ENCODE measurements at places on chromosomes 7 and 10.

DNA sequence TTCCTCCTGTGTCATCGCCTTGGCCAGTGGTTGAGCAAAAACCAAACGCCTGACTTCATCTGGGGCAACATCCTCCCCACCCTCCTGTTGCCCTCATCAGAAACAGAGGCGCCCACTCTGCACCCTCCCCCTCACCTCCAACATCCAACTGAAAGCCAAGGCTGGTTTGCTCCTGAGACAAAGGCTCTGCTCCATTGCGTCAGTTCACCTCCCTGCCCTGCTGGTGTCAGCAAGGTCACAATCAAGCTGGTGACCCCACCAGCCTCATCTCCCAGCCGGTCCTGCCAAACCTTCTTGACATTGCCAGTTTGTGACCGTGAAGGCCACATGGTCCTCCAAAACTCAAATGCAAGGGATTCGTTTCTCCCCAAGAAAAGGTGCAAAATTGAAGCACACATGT lies 131.7 kb upstream of the ADAM12 start:
- H3K27me3 ChIP-seq: no peaks in the 10 kb centered on the region
- no peak for DNase-seq
- no peaks in the 10 kb centered on the region for H3K36me3 ChIP-seq
- H3K4me3 ChIP-seq: no peak overlapping the region

DNA sequence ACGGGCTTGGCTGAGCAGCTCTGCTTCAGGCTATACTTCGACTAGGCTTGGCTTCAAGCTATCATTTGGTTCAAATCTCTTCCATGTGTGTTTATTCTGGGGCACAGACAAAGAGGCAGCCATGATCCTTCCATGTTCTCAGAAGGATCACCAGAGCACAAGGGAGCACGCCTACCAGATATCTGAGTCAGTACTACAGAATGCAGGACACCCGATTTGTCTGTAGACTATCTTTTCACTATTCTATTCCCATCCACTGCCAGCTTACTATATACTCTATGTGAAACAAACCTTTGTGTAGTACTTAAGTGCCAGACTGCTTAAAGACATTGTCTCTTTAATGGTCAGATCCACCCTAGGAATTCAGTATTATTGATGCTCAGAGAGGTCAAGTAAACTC lies 35.1 kb downstream of the CH25H start:
- no peaks in the 10 kb centered on the region for H3K4me1 ChIP-seq
- no peaks in the 10 kb centered on the region for H3K27me3 ChIP-seq
- no peak overlapping the region for H3K27ac ChIP-seq
- no peak for DNase-seq

GRCh38 chr7:77548206-77548605 lies 11.1 kb downstream of the PTPN12 start:
- no peak overlapping the region for H3K4me3 ChIP-seq
- H3K4me1 ChIP-seq: peaks cover 76% of the 10 kb centered on the region
- DNase-seq: no peak
- H3K27me3 ChIP-seq: no peaks in the 10 kb centered on the region
- H3K36me3 ChIP-seq: no peaks in the 10 kb centered on the region

- peaks cover 85% of the 10 kb centered on the region for H3K36me3 ChIP-seq
- DNase-seq: no peak
- H3K27me3 ChIP-seq: no peaks in the 10 kb centered on the region
- no peaks in the 10 kb centered on the region for H3K4me1 ChIP-seq
Measured at GRCh38 chr7:6121141-6121540, 90.0 kb downstream of the ANKRD61 start.

DNA sequence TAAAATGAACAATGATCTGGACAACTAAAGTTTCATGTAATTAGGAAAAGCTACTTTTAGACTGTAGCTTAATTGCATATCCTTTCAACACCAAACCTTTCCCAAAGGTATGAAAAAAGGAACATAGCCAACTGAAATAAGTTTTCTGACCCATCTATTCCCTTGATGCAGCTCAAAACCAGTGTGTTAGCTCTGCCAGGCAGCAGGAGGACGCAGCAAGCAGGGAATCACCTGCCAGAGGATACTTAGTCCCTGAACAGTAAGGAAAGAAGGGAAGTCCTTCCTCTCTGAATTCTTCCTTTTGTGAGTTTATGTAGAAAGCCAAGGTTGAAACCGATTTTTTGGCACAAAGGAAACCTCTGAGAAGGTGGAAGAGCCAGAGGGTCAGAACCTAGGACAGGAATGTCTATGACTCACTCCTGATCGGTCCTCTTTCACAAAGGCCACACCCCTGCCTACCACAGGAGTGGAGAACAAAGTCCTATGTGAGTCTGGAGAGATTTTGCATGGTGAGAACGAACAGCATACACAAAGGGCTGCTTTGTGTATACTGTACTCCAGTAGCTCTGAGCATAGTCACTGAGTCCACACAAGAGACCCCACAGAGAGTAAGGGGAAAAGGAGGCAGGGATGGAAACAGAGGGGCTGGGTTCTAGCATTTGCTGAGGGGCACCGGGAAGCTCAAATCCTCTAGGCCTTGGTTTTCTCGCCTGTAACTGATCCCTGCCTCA lies 68.8 kb upstream of the GSDME start:
- H3K4me1 ChIP-seq: peaks cover 43% of the 10 kb centered on the region
- H3K27ac ChIP-seq: no peak overlapping the region
- H3K36me3 ChIP-seq: no peaks in the 10 kb centered on the region
- H3K27me3 ChIP-seq: no peaks in the 10 kb centered on the region
- no peak for DNase-seq

DNA sequence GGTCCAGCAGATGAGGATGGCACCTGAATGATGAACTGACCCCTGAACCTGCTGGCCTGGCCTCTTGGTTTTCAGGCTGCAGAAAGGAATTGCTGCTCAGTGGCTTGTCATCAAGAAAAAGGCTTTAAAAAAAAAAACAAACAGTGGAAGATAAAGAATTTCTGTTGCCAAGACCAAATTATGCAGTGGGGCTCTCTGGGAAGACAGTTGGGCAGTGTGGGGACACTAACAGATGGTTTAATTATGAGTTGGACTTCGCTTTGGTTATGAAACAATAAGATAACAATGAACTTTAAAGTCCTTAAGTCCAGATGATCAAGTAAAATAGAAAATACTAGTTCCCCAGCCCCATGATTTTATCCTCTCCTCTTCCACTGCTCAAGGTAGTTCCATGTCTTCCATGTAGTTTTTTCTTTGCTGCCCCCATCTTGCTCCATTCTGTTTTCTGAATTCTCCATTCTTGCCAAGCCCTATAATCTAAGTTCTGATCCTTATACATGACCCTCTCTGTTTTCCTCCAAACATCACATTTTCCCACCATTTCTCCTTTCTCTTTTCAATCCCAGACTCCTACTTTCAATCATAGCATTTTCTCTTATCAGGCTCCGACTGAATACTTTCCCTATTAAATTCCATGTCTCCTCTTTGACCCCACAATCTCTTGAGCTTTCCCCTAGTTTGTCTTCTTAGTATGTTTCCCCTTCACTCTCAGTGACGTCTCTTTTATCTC lies 52.6 kb downstream of the ANK3 start:
- no peaks in the 10 kb centered on the region for H3K36me3 ChIP-seq
- DNase-seq: no peak
- no peak overlapping the region for H3K27ac ChIP-seq
- no peaks in the 10 kb centered on the region for H3K4me1 ChIP-seq
- H3K27me3 ChIP-seq: no peaks in the 10 kb centered on the region
- no peak overlapping the region for H3K4me3 ChIP-seq

DNA sequence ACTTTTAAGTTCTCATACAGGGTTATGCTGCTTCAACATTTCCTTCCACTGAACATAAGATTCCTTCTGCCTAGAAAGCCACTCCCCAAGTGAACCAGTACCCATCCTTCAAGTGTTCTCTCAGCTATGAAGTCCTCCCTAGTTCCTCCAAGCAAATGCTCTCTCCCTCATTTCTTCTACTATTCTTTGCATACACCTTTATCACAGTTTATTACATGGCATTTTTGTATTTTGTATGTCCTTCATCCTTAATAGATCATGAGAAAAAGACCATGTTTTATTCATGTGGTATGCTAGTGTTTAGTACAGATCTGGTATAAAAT lies 1.9 kb downstream of the SYPL1 start:
- H3K27me3 ChIP-seq: no peaks in the 10 kb centered on the region
- no peak for DNase-seq
- peaks cover 69% of the 10 kb centered on the region for H3K4me1 ChIP-seq
- peak overlapping the region; percentile 98 for H3K27ac ChIP-seq
- H3K4me3 ChIP-seq: peak overlapping the region; percentile 76
- H3K36me3 ChIP-seq: peaks cover 4% of the 10 kb centered on the region

- H3K4me3 ChIP-seq: no peak overlapping the region
- no peaks in the 10 kb centered on the region for H3K27me3 ChIP-seq
- no peak for DNase-seq
Measured at GRCh38 chr7:76069238-76069638, 21.3 kb downstream of the MDH2 start.

DNA sequence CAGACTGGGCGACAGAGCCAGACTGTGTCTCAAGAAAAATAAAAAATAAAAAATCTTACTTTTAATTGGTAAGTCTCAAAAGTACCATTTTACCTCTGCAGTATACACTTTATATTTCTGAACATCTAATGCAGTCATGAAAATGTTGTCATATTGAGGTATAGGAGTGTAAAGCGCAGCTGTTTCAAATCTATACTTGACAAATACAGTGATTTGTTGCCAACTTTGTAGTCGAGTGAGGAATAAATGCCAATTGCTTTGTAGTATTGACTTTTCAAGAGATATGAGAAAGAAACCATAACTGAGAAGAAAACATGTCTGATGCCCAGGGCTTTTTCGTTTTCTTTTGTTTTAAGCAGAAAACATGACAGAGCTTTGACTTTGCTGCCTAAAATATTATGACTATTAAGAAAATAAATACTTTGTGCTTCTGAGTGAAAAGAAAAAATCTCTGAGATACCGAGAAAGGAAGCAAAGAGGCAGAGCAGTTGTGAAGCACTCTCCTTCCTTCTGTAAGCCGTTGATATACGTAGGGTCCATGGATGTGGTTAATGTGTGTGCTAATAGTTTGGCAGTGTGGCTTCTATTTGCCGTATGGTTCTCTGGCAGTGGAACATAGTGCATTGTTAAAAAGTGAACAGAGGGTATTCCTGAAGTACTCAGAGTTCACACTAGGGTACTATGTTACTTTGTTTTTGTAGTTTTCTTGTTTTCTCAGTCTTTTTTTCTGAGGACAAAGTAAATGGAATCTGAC lies 38.2 kb downstream of the AVL9 start:
- no peak overlapping the region for H3K27ac ChIP-seq
- H3K36me3 ChIP-seq: no peaks in the 10 kb centered on the region
- H3K4me1 ChIP-seq: peaks cover 39% of the 10 kb centered on the region

- DNase-seq: peak; percentile 81
- no peaks in the 10 kb centered on the region for H3K27me3 ChIP-seq
- H3K36me3 ChIP-seq: no peaks in the 10 kb centered on the region
- H3K4me3 ChIP-seq: no peak overlapping the region
- H3K4me1 ChIP-seq: no peaks in the 10 kb centered on the region
- H3K27ac ChIP-seq: no peak overlapping the region
Measured at GRCh38 chr7:25638590-25639244, 410.4 kb upstream of the NPVF start.

DNA sequence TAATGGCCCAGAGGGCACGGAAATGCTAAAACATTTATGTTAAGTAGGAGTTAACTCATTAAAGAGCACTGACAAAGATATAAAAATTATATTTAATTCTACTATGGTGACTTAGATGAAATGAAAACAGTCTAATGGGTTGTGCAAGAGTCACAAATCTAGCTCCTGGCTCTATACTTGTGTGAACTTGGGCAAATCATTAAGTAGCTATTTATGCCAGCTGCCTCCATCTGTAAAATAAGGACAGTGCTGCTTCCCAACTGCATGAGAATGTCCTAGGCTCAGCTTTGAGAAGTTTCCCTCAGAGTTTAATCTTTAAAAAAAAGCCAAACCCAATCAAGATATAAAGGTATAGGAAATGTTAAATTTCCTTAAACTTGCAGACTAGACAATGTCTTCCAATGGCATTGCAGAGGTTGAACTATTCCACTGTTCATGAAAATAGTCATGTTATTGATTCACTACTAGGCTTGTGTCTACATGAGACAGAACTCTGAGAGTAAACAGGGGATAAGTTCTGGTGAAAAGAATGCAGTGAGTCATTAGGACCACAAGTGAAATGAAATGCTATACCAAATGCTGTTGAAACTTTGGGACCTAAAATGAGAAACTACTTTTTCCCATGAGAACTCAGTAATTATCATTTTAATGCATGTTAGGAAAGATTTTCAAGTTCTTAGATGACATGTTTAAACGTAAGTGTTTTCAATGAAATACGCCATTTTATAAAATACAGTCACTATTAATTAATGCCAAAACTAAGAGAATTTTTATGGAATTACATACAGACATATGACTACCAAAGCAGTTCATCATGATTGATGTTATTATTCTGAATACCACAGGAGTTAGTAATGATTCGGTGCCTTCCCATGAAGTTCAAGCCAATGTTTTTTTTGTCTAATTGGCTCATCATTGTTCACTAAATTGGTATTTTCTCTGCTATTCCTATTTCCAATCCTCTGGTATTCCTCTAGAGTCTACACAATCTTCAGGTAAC lies 84.2 kb downstream of the CDK6 start:
- H3K27ac ChIP-seq: no peak overlapping the region
- peaks cover 20% of the 10 kb centered on the region for H3K4me1 ChIP-seq
- no peaks in the 10 kb centered on the region for H3K27me3 ChIP-seq
- H3K4me3 ChIP-seq: no peak overlapping the region
- H3K36me3 ChIP-seq: no peaks in the 10 kb centered on the region

DNA sequence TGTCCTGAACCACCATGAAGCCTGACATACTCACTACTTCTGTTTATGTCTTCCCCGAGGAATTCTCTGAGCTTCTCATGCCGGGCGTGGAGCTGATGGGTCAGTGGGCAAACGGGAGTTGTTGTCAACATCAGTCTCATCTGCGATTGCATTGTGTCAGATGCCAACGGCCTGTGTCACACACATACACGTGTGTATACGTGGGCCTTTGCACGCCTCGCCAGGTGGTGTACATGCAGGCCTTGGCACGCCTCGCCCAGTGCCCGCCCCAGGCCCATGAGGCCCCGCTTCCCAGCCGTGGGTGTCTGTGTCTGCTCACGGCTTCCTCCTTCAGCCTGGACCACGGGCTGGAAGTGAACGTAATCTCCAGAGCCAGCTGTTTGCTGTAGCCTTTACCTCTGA lies 7.5 kb upstream of the CSGALNACT2 start:
- H3K4me3 ChIP-seq: no peak overlapping the region
- no peaks in the 10 kb centered on the region for H3K27me3 ChIP-seq
- H3K27ac ChIP-seq: no peak overlapping the region
- no peaks in the 10 kb centered on the region for H3K4me1 ChIP-seq

DNA sequence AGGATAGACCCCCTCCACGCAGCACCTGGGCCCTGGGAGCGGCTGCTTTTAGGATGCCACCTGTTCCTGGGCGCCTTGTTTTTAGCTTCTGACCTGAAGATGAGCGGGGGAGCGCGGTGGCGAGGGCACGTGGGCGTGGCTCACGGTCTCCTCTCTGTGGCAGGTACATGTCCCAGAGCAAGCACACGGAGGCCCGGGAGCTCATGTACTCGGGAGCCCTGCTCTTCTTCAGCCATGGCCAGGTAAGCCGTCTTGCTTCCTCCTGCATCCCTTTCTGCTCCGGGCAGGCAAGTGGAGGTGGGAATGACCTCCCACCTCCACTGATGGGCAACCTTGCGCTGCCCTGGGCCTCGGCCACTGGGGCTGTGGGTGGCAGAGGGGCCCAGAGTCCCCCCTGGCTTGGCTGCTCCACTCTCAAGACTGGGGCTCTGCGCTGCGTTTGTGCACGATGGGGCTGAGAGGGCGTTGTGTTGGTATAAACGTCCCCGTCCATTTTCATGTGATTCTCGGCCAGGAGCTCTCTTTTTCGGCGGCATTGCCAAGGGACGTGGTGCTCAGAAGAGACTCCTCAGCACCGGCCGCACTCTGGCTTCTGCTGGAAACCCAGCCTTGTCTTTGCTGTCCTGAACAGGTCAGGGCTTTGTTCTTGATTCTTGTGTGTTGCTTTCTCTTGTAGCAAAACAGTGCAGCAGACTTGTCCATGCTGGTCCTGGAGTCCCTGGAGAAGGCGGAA lies 9.7 kb downstream of the GET4 start:
- peaks cover 39% of the 10 kb centered on the region for H3K4me1 ChIP-seq
- no peak for DNase-seq
- H3K4me3 ChIP-seq: no peak overlapping the region
- H3K36me3 ChIP-seq: peaks cover 46% of the 10 kb centered on the region
